Activated CD4-positive, alpha-beta T cell treated with anti-CD3 and anti-CD28 coated beads, Interleukin-2, amount 10 ng/mL, durations not matched to agents 7 days and 5 days (primary cell): ENCODE measurements at places on chromosomes 4 and X. TPM values are rescaled to one million over a fixed set of nuclear protein-coding genes. Genes with fewer than 3 reads are reported as not detected.

GRCh38 chr4:22635692-22636091 is 57.0 kb upstream of the GBA3 start:
- H3K36me3 ChIP-seq, result no peaks in the 10 kb centered on the region
- no peaks in the 10 kb centered on the region for H3K4me1 ChIP-seq
- H3K27me3 ChIP-seq, result no peaks in the 10 kb centered on the region
- DNase-seq, result no peak

DNA sequence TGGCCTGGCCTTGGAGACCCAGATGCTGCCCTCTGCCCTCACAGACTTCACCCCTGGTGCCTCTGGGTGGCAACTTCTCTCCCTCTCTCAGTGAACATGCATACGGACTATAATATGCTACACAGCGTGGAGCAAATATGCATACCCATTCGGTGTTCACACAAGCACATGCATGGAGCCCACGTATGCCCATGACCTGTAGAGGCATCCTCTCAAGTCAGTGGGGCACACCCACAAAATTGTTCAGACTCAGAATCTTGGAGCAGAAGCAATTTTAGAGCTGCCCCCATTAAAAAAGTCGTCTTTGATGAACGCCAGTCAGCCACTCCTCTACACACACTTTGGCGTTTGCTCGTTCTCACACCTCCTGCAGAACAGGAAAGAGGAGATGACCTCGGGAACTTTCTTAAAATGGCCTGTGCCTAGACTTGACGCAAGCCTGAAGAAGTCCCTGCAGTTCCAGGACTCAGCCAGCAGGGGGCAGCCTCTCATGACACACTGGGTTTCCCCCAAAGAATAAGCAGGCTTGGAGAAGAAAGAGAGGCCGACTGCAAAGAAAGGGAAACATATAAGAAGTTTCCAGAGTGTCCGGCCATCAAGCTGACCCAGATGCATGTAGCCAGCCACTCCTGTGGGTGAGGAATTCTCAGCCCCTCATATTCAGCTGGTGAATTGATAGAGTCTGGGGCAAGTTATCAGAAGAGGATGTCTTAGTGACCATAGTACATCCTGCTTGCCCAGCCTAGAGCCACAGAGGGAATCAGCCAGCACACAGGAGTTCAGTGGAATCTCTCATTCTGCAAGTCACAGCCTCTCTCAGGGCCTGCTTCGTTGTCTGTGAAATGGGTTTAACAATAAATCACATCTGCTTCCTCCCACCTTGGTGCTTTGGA is 17.3 kb downstream of the APLN start:
- no peak overlapping the region for H3K4me3 ChIP-seq
- peaks cover 10% of the 10 kb centered on the region for H3K4me1 ChIP-seq
- no peaks in the 10 kb centered on the region for H3K27me3 ChIP-seq
- peak; percentile 75 for DNase-seq
- H3K27ac ChIP-seq, result peak overlapping the region; percentile 54
- no peaks in the 10 kb centered on the region for H3K36me3 ChIP-seq

- H3K27ac ChIP-seq, result no peak overlapping the region
- H3K4me1 ChIP-seq, result no peaks in the 10 kb centered on the region
- no peak for DNase-seq
- peaks cover 2% of the 10 kb centered on the region for H3K27me3 ChIP-seq
These were observed 204.4 kb downstream of the ZNF330 start for GRCh38 chr4:141425124-141425523.

DNA sequence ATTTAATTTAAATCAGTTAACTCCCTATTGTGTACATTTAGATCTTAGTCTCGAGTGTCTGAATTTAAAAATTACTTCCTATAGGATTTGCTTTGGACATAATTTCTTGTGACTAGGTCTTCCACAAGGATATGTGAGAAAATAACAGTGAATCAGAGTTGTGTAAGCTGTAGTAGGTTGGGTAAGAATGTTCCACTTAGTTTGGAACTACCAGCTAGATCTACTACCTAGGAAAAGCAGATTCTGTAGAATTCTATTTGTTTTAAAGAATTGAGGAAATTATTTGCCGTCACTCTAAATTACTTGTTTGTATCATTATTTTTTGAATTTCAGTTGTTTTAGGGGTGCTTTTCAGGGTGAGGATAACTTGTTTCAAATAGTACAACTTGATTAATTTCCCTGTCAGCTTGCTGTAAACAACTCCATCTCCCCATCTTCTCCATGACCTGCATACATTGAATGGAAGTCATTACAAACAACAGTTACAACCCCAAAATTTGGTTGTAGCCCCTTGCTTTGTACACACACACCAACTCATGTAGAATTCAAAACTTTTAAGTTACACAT is 1.3 kb downstream of the MTHFD2L start:
- peak overlapping the region; percentile 96 for H3K27ac ChIP-seq
- H3K27me3 ChIP-seq, result peaks cover 14% of the 10 kb centered on the region

- DNase-seq, result no peak
- no peaks in the 10 kb centered on the region for H3K36me3 ChIP-seq
- no peak overlapping the region for H3K27ac ChIP-seq
- H3K27me3 ChIP-seq, result no peaks in the 10 kb centered on the region
These were observed 14.5 kb downstream of the WDFY3 start for GRCh38 chr4:84952004-84952403.

- no peaks in the 10 kb centered on the region for H3K27me3 ChIP-seq
- no peak for DNase-seq
- H3K27ac ChIP-seq, result no peak overlapping the region
- H3K4me3 ChIP-seq, result no peak overlapping the region
- H3K4me1 ChIP-seq, result no peaks in the 10 kb centered on the region
- peaks cover 16% of the 10 kb centered on the region for H3K36me3 ChIP-seq
These were observed 38.4 kb downstream of the SLAIN2 start for GRCh38 chr4:48379587-48380180.

- no peak overlapping the region for H3K4me3 ChIP-seq
- H3K4me1 ChIP-seq, result no peaks in the 10 kb centered on the region
- H3K27me3 ChIP-seq, result peaks cover 2% of the 10 kb centered on the region
- H3K27ac ChIP-seq, result no peak overlapping the region
These were observed 14.0 kb downstream of the SOD3 start for GRCh38 chr4:24809376-24809775.

GRCh38 chr4:127410201-127410600 is 222.6 kb upstream of the INTU start:
- H3K27ac ChIP-seq, result no peak overlapping the region
- H3K4me1 ChIP-seq, result no peaks in the 10 kb centered on the region
- H3K36me3 ChIP-seq, result no peaks in the 10 kb centered on the region
- no peaks in the 10 kb centered on the region for H3K27me3 ChIP-seq
- no peak for DNase-seq

Gene CCNB3
- total RNA-seq, result 0.82 TPM

Gene MAGEB2
- total RNA-seq, result not detected

Gene ERVMER34-1
- total RNA-seq, result not detected

Gene SLC16A2
- not detected for total RNA-seq

Gene SYTL4
- total RNA-seq, result not detected

Gene RAB39B
- total RNA-seq, result 8.0 TPM

Gene BEX1
- total RNA-seq, result not detected

Gene PCDH19
- not detected for total RNA-seq

Gene GAGE13
- not detected for total RNA-seq

Gene STOX2
- not detected for total RNA-seq

Gene UGT2A1
- not detected for total RNA-seq

Gene AFM
- not detected for total RNA-seq

Gene MAPK10
- not detected for total RNA-seq

Gene ARMCX2
- 2.4 TPM for total RNA-seq

Gene FREM3
- not detected for total RNA-seq

Gene LONRF3
- total RNA-seq, result 0.35 TPM

Gene CXCL11
- not detected for total RNA-seq
